A549 (cell line): ENCODE measurements at places on chromosomes 12 and 14. TPM values are rescaled to one million over a fixed set of nuclear protein-coding genes. Genes with fewer than 3 reads are reported as not detected.

GRCh38 chr12:121830588-121831265 lies 26.9 kb downstream of the SETD1B start:
- no peak for DNase-seq

- no peak for DNase-seq
These were observed 64.3 kb downstream of the DAD1 start for GRCh38 chr14:22524784-22525161.

GRCh38 chr12:75478116-75478794 lies 2.3 kb upstream of the GLIPR1 start:
- DNase-seq, result no peak

METTL1 gene
- 55.2 to 64.9 TPM (median 63.0 TPM) in 3 replicates for polyA plus RNA-seq

BCAT1 gene
- 10.4 to 12.2 TPM (median 10.5 TPM) in 3 replicates for polyA plus RNA-seq
